Suprapubic skin (tissue), 4 donors: ENCODE measurements at places on chromosomes 12 and 14.

DNA sequence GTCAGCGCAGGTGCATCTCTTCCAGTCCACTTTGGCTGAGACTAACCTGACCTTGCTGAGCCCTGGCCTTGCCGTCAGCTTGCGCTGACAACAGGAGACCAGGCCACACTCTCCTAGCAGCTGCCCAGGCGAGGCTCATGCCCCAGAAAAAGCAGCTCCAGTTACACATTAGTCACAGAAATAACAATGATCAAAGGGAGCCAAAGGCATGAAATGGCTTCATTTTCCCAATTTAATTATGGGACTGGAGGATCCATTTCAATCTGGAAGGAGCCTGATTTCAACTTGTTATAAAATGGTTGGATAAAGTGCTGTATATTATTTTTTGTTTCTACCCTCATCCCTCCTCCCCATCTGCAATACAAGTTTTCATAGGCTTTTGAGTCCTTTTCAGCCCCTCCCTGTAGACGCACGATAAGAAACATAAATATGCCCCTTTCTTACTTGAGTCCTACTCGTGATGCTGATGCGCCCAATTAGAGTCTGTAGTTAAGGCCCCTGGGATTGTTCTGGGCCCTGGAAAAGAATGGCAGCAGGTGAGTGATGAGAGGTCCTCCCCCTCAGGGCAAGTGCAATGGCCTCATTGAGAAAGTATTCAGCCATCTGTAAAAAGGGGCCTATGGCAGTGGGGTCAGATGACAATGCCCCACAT, 376.0 kb downstream of the C12orf75 start:
- H3K27me3 ChIP-seq: no peaks in the 10 kb centered on the region
- peaks cover 14% of the 10 kb centered on the region for H3K4me1 ChIP-seq
- no peak overlapping the region for H3K4me3 ChIP-seq
- DNase-seq: no peak
- H3K36me3 ChIP-seq: no peaks in the 10 kb centered on the region
- H3K27ac ChIP-seq: no peak overlapping the region

DNA sequence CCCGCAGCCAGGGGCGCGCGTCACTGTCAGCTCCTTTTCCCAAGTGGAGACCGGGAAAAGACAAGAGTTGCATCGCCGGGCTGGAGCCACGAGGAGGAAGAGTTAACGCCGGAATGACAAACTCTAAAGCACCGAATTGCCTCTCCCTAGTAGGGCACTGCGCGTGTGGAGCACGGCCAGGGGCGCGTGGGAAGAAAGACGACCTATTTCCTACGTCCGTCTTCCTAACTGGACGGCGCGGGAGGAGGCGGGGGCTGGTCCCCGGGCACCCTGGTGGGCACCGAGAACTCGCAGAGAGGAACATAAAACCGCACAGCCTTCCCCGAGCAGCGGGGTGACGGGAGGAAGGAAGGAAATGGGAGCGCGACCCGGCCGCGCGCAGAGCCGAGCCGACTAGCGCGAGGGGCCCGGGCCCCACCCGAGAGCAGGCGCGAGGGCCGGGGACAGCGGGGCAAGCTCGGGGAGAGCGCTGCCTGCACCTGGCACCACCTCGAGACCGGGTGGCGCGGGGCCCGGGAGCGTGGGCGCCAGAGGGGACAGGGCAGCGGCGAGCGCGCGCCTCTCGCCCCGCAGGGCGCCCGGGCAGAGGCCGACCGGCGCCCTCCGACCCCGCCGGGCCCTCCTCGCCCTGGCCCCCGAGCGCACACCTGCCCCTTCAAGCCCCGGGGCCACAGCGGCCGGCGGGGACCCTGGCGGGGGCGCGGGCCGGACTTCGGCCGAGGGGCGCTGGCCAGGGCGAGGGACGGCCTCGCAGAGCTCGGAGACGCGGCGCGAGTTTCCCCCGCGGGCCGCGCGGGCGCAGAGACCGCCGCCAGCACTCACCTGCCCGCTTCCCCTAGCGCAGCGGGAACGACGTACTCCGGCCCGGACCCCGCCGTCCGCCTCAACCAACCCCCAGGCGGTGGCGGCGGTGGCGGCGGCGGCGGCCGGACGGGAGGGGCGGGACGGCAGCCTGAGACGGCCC, at the start of gene SETD3:
TSS of gene SETD3 (minus strand) at position 954 of the 964 bp plus-strand sequence. CDS start 15,054 bp downstream, outside the sequence.
- no peaks in the 10 kb centered on the region for H3K36me3 ChIP-seq
- H3K4me1 ChIP-seq: peaks cover 53% of the 10 kb centered on the region
- peak; percentile 86 for DNase-seq
- peak within 1 kb of the TSS; percentile 96 for H3K27ac ChIP-seq

DNA sequence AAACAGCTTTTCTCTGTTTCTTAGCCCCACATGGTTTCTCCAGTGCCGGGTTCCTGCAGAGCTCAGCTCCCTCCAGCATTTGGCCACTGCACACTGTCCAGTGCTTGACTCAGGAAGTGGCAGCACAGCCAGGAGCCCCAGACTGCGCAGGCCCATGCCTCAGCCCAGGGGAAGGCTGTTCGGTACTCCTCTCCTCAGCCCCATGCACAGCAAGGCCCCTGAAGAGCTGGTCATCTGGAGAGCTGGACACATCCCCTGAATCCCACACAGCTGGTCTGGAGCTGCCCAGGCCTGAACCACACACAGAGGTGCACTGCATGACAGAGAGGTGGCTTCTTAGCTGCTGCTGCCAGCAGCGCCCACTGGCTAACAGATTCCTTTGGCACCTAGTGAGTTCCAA, 48.3 kb downstream of the STAB2 start:
- H3K27me3 ChIP-seq: peaks cover 3% of the 10 kb centered on the region
- DNase-seq: peak; percentile 64
- no peaks in the 10 kb centered on the region for H3K4me1 ChIP-seq
- no peak overlapping the region for H3K27ac ChIP-seq
- no peaks in the 10 kb centered on the region for H3K36me3 ChIP-seq

DNA sequence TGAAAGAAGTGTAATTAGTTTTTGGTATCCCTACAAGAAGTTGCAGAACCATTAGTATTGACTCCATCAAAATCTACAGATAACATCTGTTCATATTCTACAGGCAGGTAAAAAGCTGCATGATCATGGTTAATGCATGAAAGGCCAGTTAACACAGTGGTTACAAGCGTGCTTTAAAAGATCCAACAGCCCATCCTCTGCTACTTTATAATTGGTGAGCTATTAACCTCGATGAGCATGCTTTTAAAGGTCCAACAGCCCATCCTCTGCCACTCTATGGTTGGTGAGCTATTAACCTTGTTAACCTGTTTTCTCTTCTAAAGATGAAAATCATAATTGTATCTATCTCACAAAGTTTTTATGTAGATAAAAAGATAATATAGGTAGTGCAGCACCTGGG, 289.3 kb downstream of the DUSP6 start:
- no peak for DNase-seq
- no peaks in the 10 kb centered on the region for H3K27me3 ChIP-seq
- H3K4me1 ChIP-seq: no peaks in the 10 kb centered on the region
- no peaks in the 10 kb centered on the region for H3K36me3 ChIP-seq
- no peak overlapping the region for H3K27ac ChIP-seq
- H3K4me3 ChIP-seq: no peak overlapping the region

- H3K36me3 ChIP-seq: peaks cover 79% of the 10 kb centered on the region
- H3K4me3 ChIP-seq: no peak overlapping the region
- H3K27me3 ChIP-seq: no peaks in the 10 kb centered on the region
- no peak overlapping the region for H3K27ac ChIP-seq
- H3K4me1 ChIP-seq: no peaks in the 10 kb centered on the region
- no peak for DNase-seq
Measured at GRCh38 chr14:91185721-91186120, 58.8 kb downstream of the GPR68 start.

DNA sequence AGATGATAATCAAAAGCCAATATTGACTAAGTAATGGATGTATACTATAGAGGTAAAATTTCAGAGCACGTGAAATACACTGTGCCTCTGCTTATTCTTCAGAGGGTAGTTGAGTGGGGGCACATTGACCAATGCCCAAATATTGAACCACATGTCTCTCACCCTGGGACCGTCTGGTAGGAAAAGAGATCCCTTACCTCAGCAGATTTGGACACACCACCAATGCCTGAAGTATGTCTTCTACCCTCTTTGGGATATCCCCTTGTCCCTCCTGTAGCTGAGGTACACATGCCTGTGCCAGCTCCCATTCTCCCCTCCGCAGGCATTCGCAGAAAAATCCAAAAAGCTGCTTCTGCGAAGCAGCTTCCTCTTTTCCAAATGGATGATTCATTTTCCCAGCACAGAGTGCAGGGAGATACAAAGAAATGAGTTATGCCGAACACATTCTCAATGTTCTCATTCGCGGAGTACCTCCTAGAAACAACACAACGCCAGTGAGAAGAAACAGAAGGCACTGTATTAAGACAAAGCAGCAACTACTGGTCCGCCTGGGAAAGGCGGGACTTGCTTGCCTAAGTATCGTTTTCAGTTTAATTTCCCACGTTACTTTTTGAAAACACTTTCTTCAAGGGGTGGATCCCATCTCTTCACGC, 691 bp downstream of the ZFYVE26 start:
- DNase-seq: no peak
- H3K4me3 ChIP-seq: peak overlapping the region; percentile 74
- no peaks in the 10 kb centered on the region for H3K27me3 ChIP-seq
- H3K4me1 ChIP-seq: peaks cover 30% of the 10 kb centered on the region

GRCh38 chr14:52447236-52447635, 105.1 kb downstream of the TXNDC16 start:
- no peaks in the 10 kb centered on the region for H3K27me3 ChIP-seq
- H3K36me3 ChIP-seq: peaks cover 10% of the 10 kb centered on the region
- no peak overlapping the region for H3K4me3 ChIP-seq
- DNase-seq: no peak
- no peaks in the 10 kb centered on the region for H3K4me1 ChIP-seq

- H3K36me3 ChIP-seq: no peaks in the 10 kb centered on the region
- H3K4me1 ChIP-seq: peaks cover 58% of the 10 kb centered on the region
- no peaks in the 10 kb centered on the region for H3K27me3 ChIP-seq
- peak overlapping the region; percentile 24 for H3K4me3 ChIP-seq
- H3K27ac ChIP-seq: peak overlapping the region; percentile 49
Measured at GRCh38 chr12:14394317-14395073, 29.0 kb downstream of the ATF7IP start.

DNA sequence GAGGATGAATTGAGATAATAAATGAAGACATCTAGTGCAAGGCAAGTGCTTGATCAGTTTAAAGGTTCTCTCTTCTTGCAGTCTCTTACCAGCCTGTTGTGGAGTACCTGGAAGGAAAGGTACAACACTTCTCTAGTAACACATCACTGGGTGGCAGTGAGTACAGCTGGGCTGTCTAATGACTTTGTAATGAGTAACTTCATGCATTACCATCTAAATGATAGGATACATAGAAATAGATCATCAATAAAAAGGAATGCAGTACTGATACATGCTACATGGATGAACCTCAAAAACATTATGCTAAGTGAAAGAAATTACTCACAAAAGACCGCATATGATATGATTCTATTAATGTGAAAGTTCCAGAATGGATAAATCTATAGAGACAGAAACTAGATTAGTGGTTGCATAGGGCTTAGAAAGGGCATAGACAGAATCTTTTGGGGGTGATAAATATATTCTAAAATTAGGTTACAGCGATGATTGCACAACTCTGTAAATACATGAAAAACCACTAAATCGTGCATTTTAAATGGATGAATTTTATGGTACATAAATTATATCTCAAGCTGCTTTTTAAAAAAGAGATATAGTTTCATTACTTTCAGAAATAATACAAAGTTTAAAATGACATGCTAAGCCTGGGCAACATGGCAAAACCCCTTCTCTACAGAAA, 224.4 kb downstream of the CHST11 start:
- H3K27ac ChIP-seq: no peak overlapping the region
- no peaks in the 10 kb centered on the region for H3K27me3 ChIP-seq
- DNase-seq: no peak
- no peaks in the 10 kb centered on the region for H3K36me3 ChIP-seq
- H3K4me3 ChIP-seq: no peak overlapping the region

- no peak for DNase-seq
- H3K4me3 ChIP-seq: no peak overlapping the region
- H3K36me3 ChIP-seq: no peaks in the 10 kb centered on the region
Measured at GRCh38 chr14:100955201-100955600, 51.7 kb upstream of the RTL1 start.

DNA sequence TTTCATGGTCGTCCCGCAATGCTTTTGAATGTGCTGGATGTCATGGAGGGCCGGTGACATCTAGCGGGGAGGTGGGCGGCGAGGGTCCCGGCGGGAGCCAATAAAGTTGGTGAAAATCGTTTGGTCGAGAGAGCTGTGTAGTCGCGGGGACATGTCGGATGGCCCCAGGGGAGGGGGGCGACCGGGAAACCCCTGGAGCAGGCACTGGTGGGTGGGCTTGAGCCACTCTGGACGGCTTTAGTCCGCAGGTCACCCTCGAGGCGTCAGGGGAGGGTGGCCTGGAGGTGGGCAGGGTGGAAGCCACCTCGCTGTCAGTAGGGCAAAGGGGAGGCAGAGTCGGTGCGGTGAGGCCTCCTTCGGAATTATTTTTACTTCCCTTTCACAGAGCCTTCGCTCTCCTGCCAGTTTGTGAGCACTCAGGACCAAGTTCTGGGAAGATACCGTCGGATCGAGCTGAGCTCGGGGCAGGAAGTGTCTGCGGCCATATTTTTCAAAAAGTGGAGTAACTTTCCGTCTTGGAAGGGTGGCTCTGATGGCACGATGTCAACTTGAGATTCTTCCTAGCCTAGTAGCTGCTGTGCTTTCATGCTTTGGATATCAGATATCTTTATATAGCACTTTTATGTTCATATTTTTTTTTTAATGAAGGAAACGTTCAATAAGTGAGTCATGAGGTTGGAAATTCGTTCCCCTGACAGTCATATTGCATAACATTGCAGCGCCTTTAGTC, 28.2 kb downstream of the WBP11 start:
- peak; percentile 81 for DNase-seq
- no peaks in the 10 kb centered on the region for H3K27me3 ChIP-seq
- peak overlapping the region; percentile 90 for H3K4me3 ChIP-seq
- peaks cover 33% of the 10 kb centered on the region for H3K4me1 ChIP-seq
- H3K36me3 ChIP-seq: no peaks in the 10 kb centered on the region

- no peaks in the 10 kb centered on the region for H3K36me3 ChIP-seq
- no peak overlapping the region for H3K4me3 ChIP-seq
Measured at GRCh38 chr12:14238221-14238792, 127.2 kb upstream of the ATF7IP start.

DNA sequence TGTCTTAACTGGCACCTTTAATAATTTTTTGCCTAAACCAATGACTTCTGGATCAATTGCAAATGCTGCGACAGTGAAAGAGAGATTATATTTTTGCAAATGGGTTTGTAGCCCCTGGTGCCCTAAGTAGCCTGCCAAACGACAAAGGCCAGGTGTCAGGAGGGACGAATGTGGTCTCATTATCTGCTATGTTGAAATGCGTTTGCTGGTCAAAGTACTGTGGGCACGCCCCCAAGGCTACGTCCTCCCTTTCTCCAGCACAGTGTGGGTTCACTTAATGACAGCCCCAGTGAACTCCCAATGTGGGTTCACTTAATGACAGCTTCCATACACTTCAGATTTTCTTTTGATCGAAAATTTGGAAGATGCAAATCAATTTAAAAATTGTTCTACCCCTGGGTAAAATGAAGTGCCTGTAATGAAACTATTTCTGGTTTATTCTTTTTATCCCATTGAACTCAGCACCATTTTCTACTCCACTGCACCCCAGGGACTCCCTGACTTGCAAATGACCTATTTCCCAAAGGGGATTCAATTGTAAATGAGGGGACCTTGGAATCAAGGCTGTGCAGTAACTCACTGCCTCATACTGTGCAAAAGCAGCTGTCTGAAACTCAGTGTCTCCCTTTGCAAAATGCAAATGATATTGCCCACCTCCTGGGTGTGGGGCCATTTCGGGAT, 1.4 kb downstream of the SERPINA11 start:
- peaks cover 6% of the 10 kb centered on the region for H3K27me3 ChIP-seq
- no peaks in the 10 kb centered on the region for H3K36me3 ChIP-seq
- H3K4me1 ChIP-seq: peaks cover 10% of the 10 kb centered on the region
- DNase-seq: no peak
- no peak overlapping the region for H3K4me3 ChIP-seq
